ENCODE measurements at places on chromosomes 2 and 18. TPM values are rescaled to one million over a fixed set of nuclear protein-coding genes. Genes with fewer than 3 reads are reported as not detected.

OSR1 gene
- total RNA-seq, result 10.0 TPM

RAX gene
- not detected for total RNA-seq

FAHD2B gene
- 10.6 TPM for total RNA-seq

HOXD9 gene
- 0.82 TPM for total RNA-seq

UPP2 gene
- total RNA-seq, result not detected

PLEK gene
- total RNA-seq, result not detected

CELF4 gene
- total RNA-seq, result not detected

METAP1D gene
- total RNA-seq, result 2.5 TPM

PKDCC gene
- total RNA-seq, result 21.2 TPM

UGT1A3 gene
- not detected for total RNA-seq

RAB12 gene
- 24.1 TPM for total RNA-seq

LIMS2 gene
- 6.2 TPM for total RNA-seq

GPC1 gene
- 245 TPM for total RNA-seq

CCDC150 gene
- 4.7 TPM for total RNA-seq

GPR148 gene
- total RNA-seq, result not detected

IGFBP2 gene
- 69.4 TPM for total RNA-seq

IMPA2 gene
- 92.6 TPM for total RNA-seq

BMP10 gene
- not detected for total RNA-seq

GPR39 gene
- total RNA-seq, result 5.9 TPM

CFAP65 gene
- total RNA-seq, result 0.22 TPM

LAMA1 gene
- total RNA-seq, result 0.13 TPM

COBLL1 gene
- total RNA-seq, result 5.4 TPM

EVX2 gene
- not detected for total RNA-seq

AQP12B gene
- total RNA-seq, result not detected

RIT2 gene
- not detected for total RNA-seq

LGALSL gene
- total RNA-seq, result 12.0 TPM

SNORC gene
- total RNA-seq, result 5.4 TPM

TM4SF20 gene
- total RNA-seq, result 8.7 TPM

OTOS gene
- total RNA-seq, result not detected

KCNF1 gene
- total RNA-seq, result 30.5 TPM

C2orf81 gene
- total RNA-seq, result 3.6 TPM
